Uterus (tissue), 4 donors: ENCODE measurements at places on chromosomes 6 and 20. TPM values are rescaled to one million over a fixed set of nuclear protein-coding genes. Genes with fewer than 3 reads are reported as not detected.

The GINS1 gene
- total RNA-seq: not detected

The MSH5 gene
- total RNA-seq: 16.7 TPM

- no peak for DNase-seq
Observed at GRCh38 chr20:58797371-58798338, 53.0 kb downstream of the GNAS-AS1 start.

DNA sequence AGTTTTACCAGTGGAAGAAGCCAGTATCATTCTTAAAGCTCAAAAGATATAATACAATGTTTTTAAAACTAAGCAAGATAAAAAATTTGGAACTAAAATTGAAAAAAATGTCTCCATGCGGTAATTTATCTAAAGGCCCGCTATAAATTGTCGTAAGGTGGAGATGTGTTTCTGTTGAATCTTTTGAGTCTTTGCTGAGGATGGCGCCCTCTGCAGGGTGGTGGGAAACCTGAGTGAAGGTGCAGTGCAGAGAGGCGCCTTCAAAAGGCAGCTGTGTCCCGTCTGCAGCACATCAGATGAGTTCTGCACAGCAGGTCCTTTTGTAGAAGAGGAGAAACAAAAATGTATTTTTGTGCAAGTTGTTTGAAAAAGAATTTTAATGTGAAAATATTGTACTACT, 29.4 kb upstream of the KIF25 start:
- DNase-seq: no peak

DNA sequence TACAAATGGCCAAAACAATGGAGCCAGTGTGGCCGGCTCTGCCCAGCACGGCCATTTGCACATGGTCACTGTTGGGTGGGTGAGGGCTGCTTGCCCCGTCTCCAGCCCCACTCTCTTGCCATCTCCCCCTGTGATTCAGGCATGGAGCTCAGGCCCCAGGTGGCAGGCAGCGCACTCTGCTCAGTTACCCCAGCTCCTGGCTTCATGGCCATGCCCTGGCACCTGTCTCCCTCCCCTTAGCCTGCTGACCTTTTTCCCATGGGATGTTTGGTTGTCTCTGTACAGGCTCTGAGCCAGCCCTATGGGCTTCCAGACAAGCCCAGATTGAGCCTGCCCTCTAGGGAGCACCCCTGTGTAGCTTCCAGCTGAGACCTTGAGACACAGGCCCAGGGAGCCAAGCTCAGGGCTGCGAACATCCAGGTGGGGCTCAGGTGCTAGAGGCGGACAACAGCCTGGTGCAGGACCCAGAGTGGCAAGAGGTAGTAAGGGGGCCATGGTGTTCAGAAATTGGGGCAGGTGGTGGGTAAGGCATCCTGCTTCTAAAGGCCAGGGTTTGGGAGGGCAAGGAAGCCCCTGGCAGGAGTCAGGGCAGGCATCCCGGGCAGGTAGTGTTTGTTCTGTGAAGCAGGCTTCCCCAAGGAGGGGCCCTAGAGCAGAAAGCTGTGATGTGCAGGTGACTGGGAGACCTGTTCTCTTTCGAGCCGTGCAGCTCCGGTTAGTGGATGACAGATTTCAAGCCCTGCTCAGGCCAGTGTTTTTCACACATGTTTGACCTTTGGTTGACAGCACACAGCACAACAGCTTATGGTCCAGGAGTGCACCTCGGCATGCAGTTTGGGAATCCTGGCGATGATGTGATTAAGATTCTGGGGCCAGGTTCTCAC, 17.7 kb downstream of the SYNJ2 start:
- DNase-seq: no peak
